ENCODE measurements at places on chromosomes 5 and 9. TPM values are rescaled to one million over a fixed set of nuclear protein-coding genes. Genes with fewer than 3 reads are reported as not detected.

LECT2 gene
- total RNA-seq: not detected

DNA sequence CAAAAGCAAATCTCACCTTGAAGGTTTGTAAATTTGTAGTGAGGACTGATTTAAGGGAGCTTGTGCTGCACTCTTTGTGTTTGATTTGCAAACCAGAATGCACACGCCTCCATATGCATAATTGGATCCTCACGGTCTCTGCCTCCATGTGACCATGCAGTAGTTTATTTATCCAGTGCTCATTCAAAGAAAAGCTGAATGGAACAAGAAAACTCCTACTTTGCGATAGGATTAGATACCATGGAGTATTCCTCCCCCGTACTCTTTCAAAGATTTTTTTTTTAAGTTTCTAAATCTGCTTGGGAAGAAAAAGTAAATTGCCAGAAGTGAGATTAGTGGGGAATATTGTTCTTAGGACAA is 290.4 kb upstream of the TUT7 start:
- no peak overlapping the region for H3K4me3 ChIP-seq
- DNase-seq: no peak
- no peaks in the 10 kb centered on the region for H3K36me3 ChIP-seq

MARCOL gene
- not detected for total RNA-seq

DNA sequence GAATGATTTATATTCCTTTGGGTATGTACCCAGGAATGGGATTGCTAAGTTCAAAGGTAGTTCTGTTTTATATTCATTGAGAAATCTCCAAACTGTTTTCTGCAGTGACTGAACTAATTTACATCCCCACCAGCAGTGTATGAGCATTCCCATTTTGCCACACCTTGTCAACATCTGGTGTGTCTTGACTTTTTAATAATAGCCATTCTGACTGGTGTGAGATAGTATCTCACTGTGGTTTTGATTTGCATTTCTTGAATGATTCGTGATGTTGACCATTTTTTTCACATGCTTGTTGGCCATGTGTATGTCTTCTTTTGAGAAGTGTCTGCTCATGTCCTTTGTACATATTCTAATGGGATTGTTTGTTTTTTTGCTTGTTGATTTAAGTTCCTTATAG is 421.5 kb downstream of the KIAA0825 start:
- no peaks in the 10 kb centered on the region for H3K4me1 ChIP-seq
- no peaks in the 10 kb centered on the region for H3K36me3 ChIP-seq
- no peak for DNase-seq
- H3K27ac ChIP-seq: no peak overlapping the region
- no peaks in the 10 kb centered on the region for H3K27me3 ChIP-seq
- H3K4me3 ChIP-seq: no peak overlapping the region

CDX1 gene
- 0.33 TPM for total RNA-seq

TCF7 gene
- 3.1 TPM for total RNA-seq

DNA sequence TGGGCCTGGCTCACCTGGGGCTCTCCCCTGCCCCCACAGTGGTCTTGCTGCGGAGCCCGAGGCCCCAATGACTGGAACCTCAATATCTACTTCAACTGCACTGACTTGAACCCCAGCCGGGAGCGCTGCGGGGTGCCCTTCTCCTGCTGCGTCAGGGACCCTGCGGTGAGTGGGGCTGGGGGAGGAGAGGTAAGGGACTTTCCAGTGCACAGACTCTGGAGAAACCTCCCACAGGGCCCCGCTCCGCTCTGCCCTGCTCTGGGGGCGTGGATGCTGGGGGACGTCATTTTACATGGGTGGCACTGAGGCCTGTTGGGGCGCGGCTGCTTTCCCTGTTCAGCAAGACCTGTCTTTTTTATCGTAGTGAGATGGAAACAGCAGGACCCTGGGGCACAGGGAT is 7.6 kb downstream of the TSPAN17 start:
- DNase-seq: no peak
- H3K4me1 ChIP-seq: peaks cover 6% of the 10 kb centered on the region
- H3K27me3 ChIP-seq: no peaks in the 10 kb centered on the region
- H3K4me3 ChIP-seq: no peak overlapping the region

SGCD gene
- 67.5 TPM for total RNA-seq

DNA sequence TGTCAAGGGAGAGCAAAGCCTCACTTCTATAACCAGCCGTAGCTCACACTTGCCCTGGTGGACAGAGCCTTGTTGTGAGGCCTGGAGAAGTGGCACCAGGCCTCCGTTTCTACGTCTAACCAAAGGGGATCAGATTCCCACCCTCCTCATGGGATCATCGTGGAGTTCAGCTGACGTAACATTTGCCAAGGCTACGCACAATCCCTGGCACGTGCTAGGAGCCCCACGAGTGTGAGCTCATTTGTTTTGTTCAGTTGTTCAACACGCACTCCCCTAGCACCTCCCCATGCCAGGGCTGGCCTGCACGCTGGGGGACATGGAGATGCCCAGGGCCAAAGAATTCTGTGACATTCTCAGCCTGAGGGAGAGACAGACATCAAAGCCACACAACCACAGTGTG is 23.1 kb downstream of the ADGRD2 start:
- H3K27ac ChIP-seq: no peak overlapping the region
- H3K4me1 ChIP-seq: no peaks in the 10 kb centered on the region
- DNase-seq: peak; percentile 37

DNA sequence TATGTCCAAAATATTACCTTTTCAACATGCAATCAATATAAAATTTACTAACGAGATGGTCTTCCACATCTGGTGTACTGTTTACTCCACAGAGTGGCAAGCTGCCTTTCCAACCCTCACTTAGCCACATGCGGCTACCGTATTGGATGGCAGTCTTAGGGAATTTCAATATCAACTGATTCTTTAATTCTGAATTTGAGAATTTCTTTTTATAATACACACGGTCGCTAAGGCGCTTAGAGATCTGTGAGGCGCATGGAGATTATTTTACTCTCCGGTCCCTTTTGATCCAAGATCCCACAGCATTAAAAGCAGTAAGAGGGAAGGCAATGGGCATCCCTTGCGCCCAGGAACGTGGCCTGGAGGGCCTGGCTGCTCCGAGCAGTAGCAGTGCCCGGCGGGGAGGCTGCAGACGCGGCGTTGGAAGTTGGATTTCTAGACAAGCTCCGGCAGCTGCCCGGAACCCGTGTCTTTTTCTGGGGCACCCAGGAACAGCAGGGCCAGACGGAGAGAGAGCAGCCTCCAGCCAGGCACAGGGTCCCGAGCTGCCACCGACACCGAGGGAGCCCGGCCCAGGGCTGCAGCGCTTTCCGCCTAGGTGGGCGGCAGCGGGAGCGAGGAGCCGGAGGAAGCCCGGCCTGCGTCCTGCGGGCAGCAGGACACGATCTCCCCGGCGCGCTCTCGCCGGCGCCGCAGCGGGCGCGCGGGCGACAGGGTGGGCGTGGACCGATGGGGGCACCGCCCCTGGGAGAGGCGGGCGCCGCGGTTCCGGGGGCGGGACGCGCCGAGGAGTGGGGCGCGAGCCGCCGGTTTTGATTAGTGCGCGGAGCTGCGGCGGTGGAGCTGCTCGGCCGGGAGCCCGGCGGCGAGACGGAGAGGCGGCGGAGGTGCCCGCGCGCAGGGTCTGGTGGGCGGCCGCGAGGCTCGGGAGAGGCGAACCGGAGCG is at the start of gene UGCG:
UGCG (plus strand) TSS at position 819 of the 946 bp plus-strand sequence. CDS start 402 bp downstream, outside the sequence.
- peak within 1 kb of the TSS; percentile 76 for H3K4me3 ChIP-seq
- no peaks in the 10 kb centered on the region for H3K4me1 ChIP-seq
- no peaks in the 10 kb centered on the region for H3K27me3 ChIP-seq
- H3K36me3 ChIP-seq: peaks cover 2% of the 10 kb centered on the region
- DNase-seq: peak; percentile 89
- H3K27ac ChIP-seq: peak within 1 kb of the TSS; percentile 93

GRCh38 chr5:8633696-8634095 is 764.7 kb downstream of the MTRR start:
- no peaks in the 10 kb centered on the region for H3K36me3 ChIP-seq
- no peaks in the 10 kb centered on the region for H3K4me1 ChIP-seq
- no peak overlapping the region for H3K27ac ChIP-seq
- H3K27me3 ChIP-seq: no peaks in the 10 kb centered on the region
- peak; percentile 74 for DNase-seq

BRD9 gene
- 35.3 TPM for total RNA-seq

CSF1R gene
- not detected for total RNA-seq

- DNase-seq: no peak
- no peak overlapping the region for H3K27ac ChIP-seq
- H3K27me3 ChIP-seq: no peaks in the 10 kb centered on the region
- H3K36me3 ChIP-seq: no peaks in the 10 kb centered on the region
- H3K4me3 ChIP-seq: no peak overlapping the region
- no peaks in the 10 kb centered on the region for H3K4me1 ChIP-seq
These were observed 134.9 kb upstream of the FBXL7 start for GRCh38 chr5:15365070-15365469.

- H3K36me3 ChIP-seq: no peaks in the 10 kb centered on the region
- DNase-seq: no peak
- no peaks in the 10 kb centered on the region for H3K27me3 ChIP-seq
These were observed 597.0 kb upstream of the GRAMD2B start for GRCh38 chr5:125826214-125826613.

DNA sequence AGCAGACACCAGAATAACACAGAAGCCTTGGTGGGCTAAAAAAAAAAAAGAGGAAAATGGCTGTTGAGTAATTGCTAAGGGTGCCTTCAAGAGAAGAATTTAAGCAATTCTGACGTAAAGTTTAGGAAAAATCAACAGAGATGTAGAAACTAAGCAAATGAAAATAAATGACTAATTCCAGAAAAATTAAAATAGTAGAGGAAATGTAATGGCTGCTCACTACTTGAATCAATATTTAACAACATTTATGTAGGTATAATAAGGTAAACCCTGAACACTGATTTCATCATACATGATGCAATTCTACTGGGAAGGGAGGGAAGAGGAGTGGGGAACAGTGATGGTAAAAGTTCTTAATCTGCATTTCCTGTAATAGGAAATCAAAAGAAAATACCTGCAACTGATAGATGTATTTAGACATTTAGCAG is 41.4 kb downstream of the PUM3 start:
- peaks cover 7% of the 10 kb centered on the region for H3K36me3 ChIP-seq
- DNase-seq: peak; percentile 59
- peak overlapping the region; percentile 35 for H3K27ac ChIP-seq
- peaks cover 2% of the 10 kb centered on the region for H3K4me1 ChIP-seq

DNA sequence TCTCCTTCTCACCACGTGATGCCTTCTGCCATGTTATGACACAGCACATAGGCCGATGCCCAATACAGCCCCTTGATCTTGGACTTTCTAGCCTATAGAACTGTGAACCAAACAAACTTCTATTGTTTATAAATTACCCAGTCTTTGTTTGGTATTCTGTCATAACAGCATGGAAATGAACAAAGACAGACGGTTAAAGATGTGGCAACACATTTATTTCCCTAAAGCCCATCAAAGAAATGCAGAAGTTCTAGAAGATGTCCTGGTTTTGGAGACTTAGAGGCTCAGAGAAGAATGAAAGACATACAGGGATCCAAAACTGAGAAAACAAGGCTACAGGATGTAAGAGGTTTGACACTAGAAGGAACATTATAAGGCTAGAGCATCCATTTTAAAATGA is 600.8 kb upstream of the DAB2 start:
- no peaks in the 10 kb centered on the region for H3K4me1 ChIP-seq
- H3K27ac ChIP-seq: no peak overlapping the region
- no peak for DNase-seq
- no peak overlapping the region for H3K4me3 ChIP-seq
- H3K36me3 ChIP-seq: no peaks in the 10 kb centered on the region

KCNV2 gene
- not detected for total RNA-seq

DNA sequence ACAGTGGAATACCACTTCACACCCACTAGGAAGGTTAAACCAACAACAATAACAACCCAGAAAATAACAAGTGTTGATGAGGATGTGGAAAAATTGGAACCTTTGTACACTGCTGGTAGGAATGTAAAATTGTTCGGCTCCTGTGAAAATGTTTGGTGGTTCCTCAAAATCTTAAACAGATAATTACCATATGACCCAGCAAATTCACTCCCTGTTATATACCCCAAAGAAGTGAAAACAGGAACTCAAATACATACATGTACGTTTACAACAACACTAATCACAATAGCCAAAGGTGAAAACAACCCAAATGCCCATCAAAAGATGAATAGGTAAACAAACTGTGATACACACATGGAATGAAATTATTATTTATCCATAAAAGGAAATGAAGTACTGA is 178.5 kb upstream of the PHYKPL start:
- no peak for DNase-seq
- no peaks in the 10 kb centered on the region for H3K27me3 ChIP-seq
- no peak overlapping the region for H3K27ac ChIP-seq
- no peaks in the 10 kb centered on the region for H3K4me1 ChIP-seq
- no peak overlapping the region for H3K4me3 ChIP-seq

DNA sequence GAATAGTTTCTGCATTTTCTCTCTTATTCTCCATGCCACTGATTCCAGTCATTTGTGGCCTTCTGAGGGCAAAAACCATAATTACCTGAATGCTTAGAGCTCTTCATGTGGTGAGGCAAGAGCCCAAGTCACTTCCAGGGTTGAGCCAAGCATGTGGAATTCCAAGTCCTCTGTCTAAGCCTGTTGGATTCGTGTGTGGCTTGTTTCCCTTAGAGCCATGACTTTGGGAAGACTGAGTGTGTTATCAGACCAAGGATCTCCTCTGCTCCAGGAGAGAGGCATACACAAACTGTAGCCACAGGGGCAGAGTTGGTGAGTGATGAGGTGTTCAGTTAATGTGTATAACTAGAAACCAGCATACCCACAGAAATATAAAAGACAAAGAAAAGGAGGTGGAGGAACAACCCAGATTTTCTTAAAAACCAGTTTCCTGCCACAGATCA is 27.1 kb downstream of the SLC22A5 start:
- H3K27me3 ChIP-seq: no peaks in the 10 kb centered on the region
- no peaks in the 10 kb centered on the region for H3K36me3 ChIP-seq
- H3K4me3 ChIP-seq: no peak overlapping the region

CD274 gene
- total RNA-seq: 5.9 TPM
